ENCODE measurements at places on chromosomes 1 and 21.
A peak's percentile ranks its signal among the peaks of the same experiment; 100 is the strongest.

DNA sequence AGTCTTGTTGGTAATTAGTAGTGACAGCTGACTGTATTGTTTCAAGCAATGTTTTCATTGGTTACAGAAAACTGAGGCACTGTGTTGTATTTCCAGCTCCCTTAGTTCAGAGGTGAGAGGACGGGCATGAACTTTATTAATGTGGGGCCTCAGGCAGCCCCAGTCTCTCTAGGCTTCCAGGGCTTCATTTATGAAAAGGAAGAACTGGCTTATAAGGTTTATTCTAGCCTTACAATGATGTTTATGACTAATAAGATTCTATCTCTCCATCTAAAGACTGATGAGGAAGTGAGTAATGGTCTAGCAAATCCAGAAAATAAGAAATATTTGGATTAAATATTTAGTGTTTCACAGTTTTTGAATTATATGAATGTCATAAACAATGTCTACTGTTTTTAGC is 41.5 kb downstream of the CBS start:
- DNase-seq = no peak

GRCh38 chr1:113747376-113747775 is 11.9 kb downstream of the PHTF1 start:
- no peak for DNase-seq

- no peak for DNase-seq
Observed at GRCh38 chr1:117586747-117587498, 18.9 kb upstream of the TENT5C start.

GRCh38 chr21:34939673-34940331 is 109.3 kb downstream of the RUNX1 start:
- DNase-seq = no peak

DNA sequence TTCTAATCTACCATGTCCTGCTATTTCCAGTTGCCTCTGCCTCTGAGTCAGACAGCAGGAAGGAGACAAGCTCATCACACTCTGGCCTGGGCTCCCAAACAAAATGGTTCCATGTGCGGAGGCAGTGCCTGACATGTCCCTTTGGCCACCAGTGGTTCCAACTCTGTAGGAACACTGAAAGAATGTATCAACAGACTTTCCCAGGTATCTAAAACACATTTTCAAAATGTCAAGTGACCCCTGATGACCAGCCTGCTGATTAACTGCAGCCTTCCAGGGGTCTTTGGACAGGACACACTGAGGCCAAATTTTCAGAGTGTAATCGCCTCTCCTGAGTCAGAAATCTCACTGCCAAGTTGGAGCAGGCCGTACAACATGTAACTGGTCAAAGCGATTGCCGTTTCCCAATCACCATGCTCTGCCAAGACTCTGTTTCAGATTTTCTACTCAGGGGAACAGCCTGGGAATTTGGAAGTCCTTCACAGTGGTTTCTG is 172.7 kb downstream of the TPR start:
- DNase-seq = no peak

GRCh38 chr1:47399138-47399845 is 16.8 kb upstream of the FOXE3 start:
- DNase-seq = no peak

GRCh38 chr21:28811860-28812259 is 180.8 kb downstream of the LTN1 start:
- DNase-seq = no peak

- no peak for DNase-seq
Observed at GRCh38 chr1:116392717-116393404, 19.8 kb downstream of the ATP1A1 start.

GRCh38 chr1:7586031-7586941 is 184.8 kb upstream of the VAMP3 start:
- no peak for DNase-seq

GRCh38 chr1:90730243-90731022 is 13.3 kb upstream of the BARHL2 start:
- DNase-seq = no peak

- no peak for DNase-seq
Observed at GRCh38 chr1:193589597-193590040, 403.2 kb upstream of the B3GALT2 start.

- no peak for DNase-seq
Observed at GRCh38 chr1:186864296-186864695, 35.5 kb downstream of the PLA2G4A start.

DNA sequence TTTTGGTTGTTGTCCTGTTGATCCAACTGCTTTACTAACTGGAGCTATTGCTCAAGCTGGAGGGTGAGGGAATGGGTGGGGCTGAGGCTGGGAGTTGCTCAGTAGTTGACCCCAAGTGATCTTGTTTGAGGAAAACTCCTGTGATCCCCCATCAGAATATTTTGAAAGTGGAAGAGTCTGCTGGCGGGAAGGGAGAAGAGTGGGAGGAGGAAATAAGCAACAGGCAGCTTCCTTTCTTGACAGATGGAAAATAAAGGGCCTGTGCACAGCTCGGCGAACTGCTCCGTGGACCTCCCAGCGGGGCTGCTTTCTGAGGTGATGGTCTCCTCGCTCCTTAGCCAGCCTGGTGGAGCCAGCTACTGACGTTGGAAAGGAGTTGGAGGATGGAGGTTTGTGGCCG is 199.1 kb upstream of the LMO4 start:
- DNase-seq = no peak

DNA sequence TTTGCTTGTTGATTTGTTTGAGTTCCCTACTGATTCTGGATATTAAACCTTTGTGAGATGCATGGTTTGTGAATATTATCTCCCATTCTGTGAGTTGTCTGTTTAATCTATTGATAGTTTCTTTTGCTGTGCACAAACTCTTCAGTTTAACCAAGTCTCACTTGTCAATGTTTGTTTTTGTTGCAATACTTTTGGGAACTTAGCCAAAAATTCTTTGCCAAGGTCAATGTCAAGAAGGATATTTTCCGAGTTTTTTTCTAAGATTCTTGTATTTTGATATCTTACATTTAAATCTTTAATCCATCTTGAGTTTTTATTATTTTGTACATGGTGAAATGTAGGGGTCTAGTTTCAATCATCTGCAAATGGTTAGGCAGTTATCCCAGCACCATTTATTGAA is 1230.7 kb upstream of the NCAM2 start:
- no peak for DNase-seq

DNA sequence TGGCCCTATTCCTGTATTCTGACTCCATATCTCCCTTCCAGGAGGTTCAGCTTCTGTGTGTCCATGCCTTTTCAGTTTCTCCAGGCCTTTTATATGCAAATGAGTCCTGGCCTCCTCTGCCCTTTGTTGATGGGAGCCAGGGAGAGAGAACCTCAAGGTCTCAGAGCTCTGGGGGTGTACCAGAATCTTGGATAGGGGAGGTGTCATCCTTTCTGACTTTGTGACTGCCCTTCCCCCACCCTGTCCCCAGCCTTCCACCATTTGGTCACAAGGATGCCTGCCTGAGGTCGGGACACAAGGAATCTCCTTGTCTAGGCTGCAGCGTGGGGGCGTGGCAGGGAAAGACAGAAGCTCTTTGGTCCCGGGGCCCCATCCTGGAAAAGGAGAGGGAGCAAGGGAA is 18.6 kb downstream of the LURAP1 start:
- no peak for DNase-seq

- no peak for DNase-seq
Observed at GRCh38 chr1:161335796-161336195, 21.6 kb downstream of the SDHC start.

DNA sequence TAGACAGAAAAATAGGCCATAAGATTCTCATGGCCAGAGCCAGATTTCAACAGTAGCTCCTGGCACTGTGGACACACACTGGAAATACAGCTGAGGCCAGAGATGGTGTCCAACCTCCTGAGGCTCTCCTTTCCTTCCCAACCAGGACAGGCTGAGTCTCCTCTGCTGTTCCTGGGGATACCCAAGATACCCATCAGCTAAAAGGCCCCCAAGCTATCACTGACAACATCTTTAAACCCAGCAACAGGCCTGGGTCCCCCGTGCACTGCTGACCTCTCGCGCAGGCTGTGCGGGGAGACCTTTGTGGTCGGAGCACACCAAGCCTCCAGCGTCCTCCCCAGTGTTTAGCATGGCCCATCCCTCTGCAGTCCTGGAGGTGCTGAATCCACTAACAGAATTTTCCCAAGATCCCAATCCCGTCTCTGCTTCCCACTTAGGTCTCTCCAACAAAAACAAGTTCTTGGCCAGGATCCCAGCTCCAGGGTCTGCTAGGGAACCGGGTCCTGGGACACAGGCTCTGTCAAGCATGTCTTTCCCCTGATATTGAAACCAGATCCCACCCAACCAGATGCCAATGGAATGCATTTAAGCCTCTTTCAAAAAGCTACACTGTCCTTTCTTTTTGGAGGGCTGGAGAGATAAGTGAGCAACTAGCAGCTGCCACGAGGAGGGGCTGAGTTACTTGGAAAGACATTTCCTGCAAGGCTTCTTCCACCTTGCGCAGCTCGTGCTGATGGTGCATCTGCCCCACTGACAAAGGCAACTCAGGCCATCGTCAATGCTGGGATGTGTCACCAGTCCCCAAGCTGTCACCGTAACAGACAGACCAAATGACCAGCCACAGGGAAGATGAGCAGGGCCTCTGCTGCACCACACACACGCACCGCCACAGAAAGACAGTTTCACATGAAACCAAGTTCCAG is 73.2 kb downstream of the BCAR3 start:
- no peak for DNase-seq

DNA sequence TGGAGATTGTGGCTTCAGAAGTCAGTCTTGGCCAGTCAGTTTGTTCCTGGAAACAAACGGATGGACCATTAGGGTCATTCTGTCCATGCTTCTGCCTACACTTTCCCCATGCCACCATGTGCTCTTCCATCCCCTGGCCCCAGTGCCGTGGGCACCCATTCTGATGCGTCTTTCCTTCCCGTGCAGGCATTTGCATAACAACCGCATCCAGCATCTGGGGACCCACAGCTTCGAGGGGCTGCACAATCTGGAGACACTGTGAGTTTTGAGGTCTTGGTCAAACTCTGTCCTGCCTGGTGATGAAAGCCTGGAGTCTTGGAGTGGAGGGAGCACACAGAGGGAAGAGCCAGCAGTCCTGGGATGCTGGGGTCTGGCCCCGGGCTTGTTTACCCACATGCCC is 61.1 kb downstream of the UBE2T start:
- DNase-seq = no peak

DNA sequence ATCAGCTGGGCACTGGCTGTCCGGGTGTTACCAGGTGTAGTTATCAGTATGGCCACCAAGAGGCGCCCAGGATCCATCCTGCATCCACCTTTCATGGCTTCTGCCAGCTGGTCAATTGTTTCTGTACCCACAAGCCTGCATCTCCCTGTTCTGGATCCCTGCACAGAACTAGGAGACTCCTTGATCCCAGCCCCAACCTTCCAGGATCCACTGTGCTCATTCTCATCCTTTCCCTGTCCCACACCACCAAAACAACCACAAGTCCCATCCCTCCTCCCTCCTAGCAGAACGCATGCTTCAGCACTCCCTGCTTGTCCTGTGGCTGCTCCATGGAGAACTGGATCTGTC is 27.2 kb upstream of the FOXE3 start:
- DNase-seq = peak; percentile 33

DNA sequence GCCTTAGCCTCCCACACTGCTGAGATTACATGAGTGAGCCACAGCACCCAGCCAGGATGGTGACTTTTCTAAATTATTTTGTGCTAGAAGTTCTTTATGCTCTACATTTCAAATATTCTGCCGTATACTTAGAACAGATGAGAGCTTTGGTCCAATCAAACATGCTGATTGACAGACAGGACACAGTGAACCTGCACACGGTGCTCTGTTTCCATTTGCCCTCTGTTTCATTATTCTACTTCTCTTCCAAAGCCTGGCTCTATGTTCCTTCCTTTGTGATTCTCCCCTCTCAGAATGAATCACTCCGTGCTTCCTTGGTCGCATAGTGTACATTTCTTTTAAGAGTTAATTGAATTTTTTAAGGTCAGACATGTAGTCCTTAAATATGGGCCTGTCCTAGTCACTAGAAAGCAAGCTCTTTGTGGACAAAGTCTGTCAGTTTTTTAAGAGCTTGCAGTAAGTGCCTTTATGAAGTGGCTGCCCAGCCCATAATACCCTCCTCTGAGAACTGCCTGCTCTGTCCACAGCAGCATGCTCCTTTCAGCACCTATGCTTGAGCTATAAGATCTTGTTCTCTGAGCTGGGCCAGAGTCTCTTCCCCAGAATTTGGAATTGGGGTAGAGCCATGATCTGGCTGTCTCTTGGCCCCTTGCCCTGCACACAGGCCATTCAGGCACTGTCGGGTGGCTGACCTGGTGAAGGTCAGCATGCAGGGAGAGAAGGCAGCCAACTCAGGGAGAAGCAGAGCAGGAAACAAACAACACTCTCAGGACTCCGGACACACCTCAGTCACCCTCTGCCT is 66.8 kb upstream of the SLC44A3 start:
- no peak for DNase-seq

DNA sequence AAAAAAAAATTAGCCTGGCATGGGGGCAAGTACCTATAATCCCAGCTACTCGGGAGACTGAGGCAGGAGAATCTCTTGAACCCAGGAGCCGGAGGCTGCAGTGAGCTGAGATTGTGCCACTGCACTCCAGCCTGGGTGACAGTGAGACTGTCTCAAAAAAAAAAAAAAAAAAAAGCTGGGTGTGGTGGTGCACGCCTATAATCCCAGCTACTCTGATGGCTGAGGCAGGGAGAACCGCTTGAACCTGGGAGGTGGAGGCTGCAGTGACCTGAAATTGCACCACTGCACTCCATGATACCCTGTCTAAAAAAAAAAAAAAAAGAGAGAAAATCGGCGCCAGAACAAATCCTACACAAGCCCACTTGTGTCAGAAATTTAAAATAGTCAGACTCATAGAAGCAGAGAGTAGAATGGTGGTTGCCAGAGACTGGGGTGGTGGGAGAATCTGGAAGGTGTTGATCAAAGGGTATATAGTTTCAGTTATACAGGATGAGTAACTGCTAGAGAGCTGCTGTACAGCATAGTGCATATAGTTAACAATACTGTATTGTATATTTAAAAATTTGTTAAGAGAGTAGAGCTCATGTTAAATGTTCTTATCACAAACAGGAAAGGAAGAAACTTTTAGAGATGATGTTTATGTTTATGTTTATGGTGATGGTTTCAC is 9.6 kb downstream of the DIP2A start:
- no peak for DNase-seq

- DNase-seq = no peak
Observed at GRCh38 chr1:191592039-191592438, 566.2 kb upstream of the RGS18 start.

DNA sequence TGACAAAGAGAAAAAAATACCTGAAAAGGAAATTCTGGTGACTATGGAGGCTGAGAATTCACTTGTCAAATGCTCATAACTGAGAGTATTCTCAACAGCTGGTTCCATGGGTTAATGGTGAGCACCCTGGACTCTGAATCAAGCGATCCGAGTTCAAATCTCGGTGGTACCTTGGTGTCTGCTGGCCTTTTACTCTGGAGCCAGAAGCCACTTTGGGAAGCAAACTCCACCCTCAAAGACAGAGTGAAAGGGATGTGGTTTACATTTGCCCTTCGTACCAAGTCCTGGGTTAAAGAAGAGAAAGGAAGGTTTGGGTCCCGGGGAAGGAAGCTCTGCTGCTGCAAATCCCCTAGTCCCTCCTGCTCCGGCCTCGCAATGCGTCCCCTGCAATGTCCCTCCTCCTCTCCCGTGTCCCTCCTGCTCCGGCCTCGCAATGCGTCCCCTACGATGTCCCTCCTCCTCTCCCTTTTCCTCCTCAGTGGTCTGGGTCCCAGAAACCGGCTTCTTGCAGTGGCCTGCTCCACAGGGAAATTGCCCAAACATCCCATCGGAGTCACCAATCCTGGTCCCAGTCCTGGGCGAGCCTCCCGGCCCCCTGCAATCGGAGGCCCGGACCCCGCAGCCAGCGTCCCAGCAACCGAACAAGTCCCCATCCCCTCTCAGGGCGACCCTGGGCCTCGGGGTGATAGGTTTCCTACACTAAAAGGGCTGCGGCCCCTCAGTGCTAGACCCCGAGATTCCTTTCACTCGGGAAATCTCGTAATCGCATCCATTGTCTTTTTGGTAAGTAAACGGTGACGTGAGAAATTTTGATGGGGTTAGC is 129.4 kb downstream of the PPIAL4G start:
- DNase-seq = no peak

Measured in activated CD8-positive, alpha-beta memory T cell treated with anti-CD3 and anti-CD28 coated beads, Interleukin-2, amount 50 U/mL, for 4 hours (primary cell).